ENCODE measurements at places on chromosomes 3 and 15.

- no peak for DNase-seq
Observed at GRCh38 chr15:82972990-82973389, 13.0 kb upstream of the RAMAC start.

- DNase-seq, result no peak
Observed at GRCh38 chr15:29680465-29681165, 141.7 kb downstream of the TJP1 start.

DNA sequence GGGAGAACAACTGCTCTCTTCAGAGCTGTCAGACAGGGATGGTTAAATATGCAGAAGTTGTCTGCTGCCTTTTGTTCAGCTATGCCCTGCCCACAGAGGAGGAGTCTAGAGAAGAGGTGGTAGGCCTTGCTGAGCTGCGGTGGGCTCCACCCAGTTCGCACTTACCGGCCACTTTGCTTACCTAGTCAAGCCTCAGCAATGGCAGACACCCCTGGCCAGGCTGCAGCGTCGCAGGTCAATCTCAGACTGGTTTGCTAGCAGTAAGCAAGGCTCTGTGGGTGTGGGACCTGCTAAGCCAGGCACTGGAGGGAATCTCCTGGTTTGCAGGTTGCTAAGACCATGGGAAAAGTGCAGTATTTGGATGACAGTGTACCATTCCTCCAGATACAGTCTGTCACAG lies 12.3 kb upstream of the TMEM45A start:
- DNase-seq, result no peak

DNA sequence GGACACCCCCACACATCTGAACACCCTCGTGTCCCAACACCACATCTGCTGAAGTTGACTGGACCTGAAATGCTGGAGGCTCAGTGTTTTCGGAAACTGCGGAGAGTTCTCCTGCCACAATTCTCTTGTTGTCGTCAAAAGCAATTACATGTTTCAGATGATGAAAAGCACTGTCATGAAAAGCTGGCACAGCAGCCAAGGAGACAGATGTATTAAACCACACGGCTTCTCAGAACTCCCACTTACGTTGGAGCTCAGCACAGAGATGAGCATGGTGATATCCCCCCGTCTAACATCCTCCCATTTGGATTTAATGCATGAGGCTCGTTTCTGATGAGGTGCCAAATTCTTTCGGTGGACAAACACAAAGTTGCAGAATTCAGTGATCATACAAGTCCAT lies 180.1 kb downstream of the RORA start:
- DNase-seq, result no peak

- DNase-seq, result no peak
Observed at GRCh38 chr3:134959516-134959915, 164.5 kb downstream of the EPHB1 start.

DNA sequence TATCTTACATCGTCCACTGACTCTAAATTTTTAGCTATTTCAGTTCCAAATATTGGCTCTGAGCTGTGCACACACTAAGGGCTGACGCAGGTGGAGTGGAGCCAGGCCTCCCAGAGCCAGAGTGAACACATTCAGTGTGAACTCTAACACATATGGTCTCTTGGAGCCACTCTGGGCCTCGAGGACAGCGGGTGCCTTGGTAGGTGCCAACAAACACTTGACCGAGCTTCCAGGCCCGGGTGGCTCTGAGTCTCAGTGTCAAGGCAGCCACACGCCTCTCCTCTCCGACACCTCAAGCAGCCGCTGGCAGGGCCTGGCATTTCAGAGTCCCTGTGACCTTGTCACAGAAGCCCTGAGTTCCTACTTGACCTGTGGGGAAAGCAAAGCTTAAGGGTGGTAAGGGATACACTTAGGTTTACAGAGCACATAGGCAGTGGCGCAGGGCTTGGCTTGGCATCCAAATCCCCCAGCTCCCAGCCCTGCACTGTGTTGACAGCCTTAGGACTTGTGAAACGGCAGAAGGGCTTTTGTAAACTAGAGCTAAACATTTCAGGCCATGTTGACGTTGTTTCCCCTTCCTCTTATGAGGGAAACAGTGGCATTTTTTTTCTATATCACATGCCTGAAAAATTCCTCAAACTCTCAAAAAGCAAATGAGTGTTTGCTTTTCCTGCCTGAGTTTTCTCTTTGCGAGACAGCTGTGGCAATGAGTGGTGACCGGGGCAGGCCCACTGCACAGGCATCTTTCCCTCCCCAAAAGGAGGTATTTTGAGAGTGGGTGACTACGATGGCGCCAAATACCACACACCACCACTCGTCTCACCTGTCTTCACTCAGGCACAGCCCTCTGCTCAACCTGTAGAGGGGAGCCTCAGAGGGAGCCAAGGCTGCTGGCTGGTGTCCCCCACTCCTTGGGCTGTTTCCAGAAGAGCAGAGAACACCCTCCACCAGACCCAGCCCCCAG lies 60.8 kb downstream of the DAPK2 start:
- no peak for DNase-seq

- no peak for DNase-seq
Observed at GRCh38 chr3:53425936-53426335, 68.5 kb upstream of the CACNA1D start.

GRCh38 chr3:73575519-73575918 lies 49.2 kb downstream of the PDZRN3 start:
- no peak for DNase-seq

DNA sequence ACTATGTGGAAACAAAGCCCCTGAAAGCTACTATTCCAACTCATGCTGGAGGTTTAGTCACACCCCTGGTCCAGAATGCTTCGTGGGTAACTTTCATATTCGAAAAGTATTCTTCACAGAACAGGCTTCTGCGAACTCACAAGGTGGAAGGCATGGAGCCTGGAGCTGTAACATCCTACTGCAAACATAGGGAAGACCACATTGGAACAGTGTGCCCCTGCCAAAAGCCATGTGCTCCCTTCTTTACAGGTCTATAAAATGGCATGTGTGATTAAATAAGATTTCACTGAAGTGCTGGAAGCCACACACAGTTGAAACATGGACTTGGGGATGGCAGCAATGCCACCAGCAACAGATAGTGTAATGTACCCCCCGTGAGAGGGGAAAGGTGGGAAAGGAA lies 105.9 kb downstream of the GREM1 start:
- DNase-seq, result no peak

- DNase-seq, result no peak
Observed at GRCh38 chr3:141498598-141499223, 11.9 kb downstream of the RASA2 start.

GRCh38 chr3:49020330-49021212 lies 1.4 kb upstream of the NDUFAF3 start:
- no peak for DNase-seq

GRCh38 chr15:90979582-90979981 lies 14.8 kb downstream of the PRC1 start:
- DNase-seq, result no peak

DNA sequence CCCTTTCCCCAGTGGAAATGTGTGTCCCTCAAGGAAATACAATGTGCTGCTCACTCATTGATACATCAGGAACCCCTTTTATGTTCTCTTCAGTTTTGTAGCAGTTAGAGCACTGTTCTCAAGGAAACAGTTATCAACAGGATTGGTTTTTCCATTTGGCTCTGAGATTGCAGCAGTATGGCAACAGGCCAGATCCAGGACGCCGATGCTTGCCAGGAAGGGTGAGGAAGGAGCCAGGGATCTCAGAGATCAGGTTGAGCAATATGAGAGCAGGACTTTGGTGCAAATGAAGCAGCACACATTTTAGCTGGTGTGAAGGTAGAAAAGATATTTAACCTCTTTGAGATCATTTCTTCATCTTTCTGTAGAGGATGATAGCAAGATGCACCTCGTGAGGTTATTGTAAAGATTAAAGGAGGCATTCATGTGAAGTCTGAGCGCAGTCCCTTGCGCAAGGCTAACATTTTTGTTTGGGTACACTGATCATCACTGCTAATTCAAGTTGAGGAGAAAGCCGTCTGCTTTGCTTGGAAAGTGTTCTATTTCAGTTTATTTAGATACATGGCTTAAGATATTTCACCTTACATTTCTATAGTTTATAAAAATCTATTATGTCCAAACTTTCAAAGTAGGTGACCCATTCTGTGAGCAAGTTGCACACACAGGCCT lies 68.5 kb downstream of the KCNH8 start:
- no peak for DNase-seq

DNA sequence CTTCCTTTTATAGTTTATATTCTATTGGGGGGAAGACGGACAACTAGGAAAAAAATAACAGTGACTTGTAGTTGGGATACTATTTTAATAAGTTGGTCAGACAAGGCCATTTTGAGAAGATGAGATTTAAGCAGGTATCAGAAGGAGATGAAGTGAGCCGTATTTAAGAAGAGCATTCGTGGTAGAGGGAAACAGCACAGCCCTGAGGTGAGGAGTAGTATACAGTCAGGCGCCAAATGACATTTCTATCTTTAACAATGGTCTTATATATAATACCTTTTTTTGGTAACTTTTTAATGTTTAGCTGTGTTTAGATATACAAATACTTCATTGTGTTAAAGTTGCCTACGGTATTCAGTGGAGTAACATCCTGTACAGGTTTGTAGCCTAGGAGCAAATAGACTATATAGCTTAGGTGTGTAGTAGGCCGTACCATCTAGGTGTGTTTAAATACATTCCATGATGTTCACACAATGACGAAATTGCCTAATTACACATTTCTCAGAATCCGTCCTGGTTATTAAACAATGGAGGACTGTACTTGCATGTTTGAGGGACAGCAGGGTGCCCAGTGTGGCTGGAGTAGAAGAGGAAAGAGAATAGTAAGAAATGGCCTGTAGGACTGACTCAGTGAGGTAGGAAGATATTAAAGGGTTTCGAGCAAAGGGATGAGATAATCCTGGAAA lies 1.6 kb downstream of the NKTR start:
- DNase-seq, result no peak

DNA sequence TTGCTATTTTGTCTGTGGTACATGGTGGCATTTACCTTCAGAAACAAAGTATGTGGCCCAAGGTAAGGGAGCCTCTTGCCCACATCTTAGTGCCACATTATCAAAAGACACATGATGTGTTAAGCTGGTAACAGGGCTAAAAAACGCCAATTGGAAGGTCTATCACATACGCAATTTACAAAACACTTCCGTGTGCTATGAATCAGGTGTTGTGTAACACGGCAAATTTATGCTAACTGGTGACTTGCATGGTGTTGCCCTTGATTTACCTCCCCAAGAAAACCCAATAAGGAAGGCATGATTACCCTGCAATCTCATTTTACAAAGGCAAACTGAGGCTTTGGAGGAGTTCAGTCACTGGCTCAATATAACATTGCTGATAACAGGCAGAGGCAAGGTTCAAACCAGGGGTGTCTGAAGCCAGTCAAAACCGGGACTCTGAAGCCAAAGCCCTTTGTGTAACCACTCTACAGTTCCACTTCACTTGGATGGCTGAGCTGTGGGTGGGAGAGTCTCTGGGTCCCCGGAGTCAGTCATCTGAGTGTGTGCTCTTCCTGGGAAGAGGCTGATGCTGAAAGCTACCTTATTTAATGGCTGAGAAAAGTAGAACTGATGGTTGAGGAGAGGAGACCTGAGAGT lies 103.9 kb upstream of the BCL6 start:
- no peak for DNase-seq

- no peak for DNase-seq
Observed at GRCh38 chr15:71782422-71783165, 27.8 kb upstream of the NR2E3 start.

GRCh38 chr15:40562691-40563090 lies 2.2 kb downstream of the CCDC32 start:
- no peak for DNase-seq

GRCh38 chr3:99909714-99910495 lies 92.2 kb downstream of the CMSS1 start:
- DNase-seq, result no peak

DNA sequence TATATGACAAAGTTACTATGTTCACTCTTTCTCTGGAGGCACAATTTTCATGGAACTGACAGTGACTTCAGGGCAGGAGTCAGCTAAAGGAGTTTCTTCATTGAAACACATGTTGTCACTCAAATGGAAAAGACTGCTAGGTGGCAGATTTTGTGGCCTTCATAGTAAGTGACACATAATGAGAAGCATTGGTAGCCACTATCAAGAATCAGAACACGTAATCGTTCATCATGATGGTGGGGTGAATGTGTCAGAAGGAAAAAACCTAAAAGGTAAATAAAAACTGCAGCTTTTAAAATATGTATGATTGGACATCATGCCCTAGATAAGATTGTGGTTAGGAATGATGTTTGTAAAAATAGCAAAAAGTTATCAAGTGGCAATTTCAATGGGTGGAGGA lies 1491.0 kb downstream of the SI start:
- no peak for DNase-seq

GRCh38 chr3:36846406-36846805 lies 82.1 kb upstream of the DCLK3 start:
- DNase-seq, result no peak

DNA sequence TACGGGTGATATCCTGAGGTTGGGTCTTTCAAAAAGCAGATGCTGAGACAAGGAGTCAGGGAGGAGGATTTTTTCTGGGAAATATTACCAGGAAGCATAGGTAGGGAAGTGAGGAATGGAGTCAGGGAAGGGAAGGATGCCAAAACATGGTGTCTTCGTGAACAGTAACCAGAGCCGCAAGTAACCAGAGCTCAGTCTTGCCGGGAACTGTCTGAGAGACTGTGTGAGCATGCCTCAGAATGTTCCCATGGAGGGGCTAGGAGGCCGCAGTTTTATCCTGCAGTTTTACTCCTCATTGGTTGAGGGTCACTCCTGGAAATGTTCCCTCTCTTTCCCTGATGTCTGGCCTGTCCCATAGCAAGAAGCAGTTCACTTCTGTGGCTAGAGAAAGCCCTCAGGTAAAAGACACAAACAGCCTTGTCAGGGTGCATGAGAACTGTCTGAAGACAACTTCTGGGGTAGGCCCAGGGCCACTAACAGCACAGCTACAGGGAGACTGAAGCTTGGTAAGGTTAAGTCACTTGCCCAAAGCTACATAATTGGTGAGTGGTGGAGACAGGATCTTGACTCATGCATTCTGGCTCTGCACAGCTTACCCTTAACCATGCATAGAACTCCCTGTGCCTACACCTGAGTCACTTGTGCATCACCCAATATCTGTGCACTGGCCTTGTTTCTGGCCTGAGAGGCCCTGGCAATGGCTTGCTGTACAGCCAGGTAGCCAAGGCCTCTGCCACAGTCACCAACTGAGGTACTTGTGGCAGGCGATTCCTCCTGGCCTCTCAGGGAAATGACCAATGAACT lies 76.3 kb upstream of the FRMD4B start:
- no peak for DNase-seq

DNA sequence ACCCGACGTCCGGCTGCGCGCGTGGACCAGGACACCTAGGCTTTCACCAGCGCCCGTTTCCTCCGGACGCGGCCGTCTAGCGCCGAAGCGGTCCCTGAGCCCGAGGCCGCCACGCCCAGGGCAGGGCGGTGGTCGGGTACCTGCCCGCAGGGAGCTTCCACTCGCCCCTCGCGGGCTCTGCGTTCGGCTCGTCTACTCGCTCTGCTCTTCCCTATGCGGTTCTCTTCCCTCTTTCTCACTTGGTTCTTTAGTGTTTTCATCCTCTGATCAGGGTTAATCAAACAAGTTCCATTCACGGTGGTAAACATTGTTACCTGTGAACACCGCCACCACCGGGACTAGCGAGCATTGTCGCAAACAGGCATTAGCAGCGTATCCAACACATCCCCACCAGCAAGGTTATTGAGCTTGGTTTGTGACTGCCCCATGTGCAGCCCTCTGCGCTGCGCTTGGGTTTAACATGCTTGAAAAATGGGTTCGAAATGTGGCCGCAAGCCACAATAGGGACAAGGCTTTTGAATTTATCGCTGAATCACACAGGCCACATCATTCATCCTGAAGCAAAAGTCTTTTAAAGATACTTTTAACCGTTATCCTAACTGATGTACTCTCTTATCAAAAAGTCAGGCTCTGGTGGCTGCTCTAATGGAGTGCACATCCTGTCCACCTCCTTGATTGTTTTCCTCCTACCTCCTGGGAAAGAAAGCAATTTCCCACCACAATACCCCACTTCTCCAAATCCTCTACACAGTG lies 843 bp upstream of the CD47 start:
- DNase-seq, result no peak

All from NCI-H2171 (cell line).